Urinary bladder (tissue), 4 donors: ENCODE measurements at places on chromosomes 6 and 20. TPM values are rescaled to one million over a fixed set of nuclear protein-coding genes. Genes with fewer than 3 reads are reported as not detected.

The VNN1 gene
- total RNA-seq, result 0.63 TPM

- no peak for DNase-seq
These were observed 9.2 kb upstream of the L3MBTL3 start for GRCh38 chr6:130009146-130009545.

- DNase-seq, result peak; percentile 84
These were observed 968 bp upstream of the ZMYND8 start for GRCh38 chr20:47357296-47358038.

DNA sequence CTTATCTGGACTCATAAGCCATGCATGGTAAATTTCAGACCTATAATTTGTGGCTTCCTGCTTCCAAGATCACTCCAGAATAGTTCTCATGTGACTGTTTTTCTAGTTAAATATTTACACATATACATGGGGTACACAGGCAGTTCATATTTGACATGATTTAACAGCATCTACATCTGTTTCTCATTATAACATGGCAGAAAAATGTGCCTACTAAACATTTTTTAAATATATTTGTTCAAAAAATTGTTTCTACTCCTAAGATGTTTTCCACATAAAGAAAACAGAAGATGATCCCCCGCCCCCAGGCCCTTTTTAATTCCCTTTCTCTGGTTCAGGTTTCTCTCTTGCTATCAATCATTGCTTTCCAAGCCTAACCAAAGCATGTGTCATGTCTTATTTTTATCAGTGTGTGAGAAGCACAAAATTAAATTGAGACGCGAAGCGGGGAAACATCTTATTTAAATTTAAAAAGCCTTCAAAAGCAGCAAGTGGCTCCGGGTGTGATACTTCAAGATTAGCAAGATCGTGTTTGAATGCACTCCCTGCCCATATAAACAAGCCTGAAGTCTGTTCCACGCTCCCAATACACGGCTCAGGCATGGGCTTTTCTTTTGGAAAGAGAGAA lies 37.3 kb downstream of the IPCEF1 start:
- DNase-seq, result peak; percentile 59

GRCh38 chr6:83824831-83825230 lies 28.3 kb upstream of the RIPPLY2 start:
- DNase-seq, result no peak

The ACSS1 gene
- 11.1 TPM for total RNA-seq

GRCh38 chr6:159985296-159985945 lies 16.5 kb downstream of the IGF2R start:
- no peak for DNase-seq
